Ovary (tissue), 10 donors: ENCODE measurements at places on chromosomes 4 and X.
A peak's percentile ranks its signal among the peaks of the same experiment; 100 is the strongest.

DNA sequence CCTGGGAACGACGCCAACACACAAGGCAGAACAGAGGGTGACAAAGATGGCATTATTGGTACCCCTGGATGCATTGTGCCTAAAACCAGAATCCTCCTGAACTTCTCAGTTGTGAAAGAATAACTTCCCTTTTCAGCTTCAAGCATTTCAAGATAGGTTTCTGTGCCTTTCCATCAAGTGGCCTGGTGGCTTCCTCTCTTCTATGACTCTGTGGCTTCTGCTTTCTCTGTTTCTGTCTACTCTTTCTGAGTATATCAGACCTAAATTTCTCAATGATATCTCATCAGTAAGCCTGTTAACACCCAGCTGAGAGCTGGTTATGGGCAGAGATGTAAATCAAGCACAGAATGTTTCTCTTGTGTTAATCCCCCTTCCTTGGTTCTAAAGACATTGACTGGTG is 21.4 kb upstream of the FAM9B start:
- DNase-seq = no peak

- no peak for DNase-seq
These were observed 94.8 kb upstream of the LANCL3 start for GRCh38 chrX:37476571-37477170.

DNA sequence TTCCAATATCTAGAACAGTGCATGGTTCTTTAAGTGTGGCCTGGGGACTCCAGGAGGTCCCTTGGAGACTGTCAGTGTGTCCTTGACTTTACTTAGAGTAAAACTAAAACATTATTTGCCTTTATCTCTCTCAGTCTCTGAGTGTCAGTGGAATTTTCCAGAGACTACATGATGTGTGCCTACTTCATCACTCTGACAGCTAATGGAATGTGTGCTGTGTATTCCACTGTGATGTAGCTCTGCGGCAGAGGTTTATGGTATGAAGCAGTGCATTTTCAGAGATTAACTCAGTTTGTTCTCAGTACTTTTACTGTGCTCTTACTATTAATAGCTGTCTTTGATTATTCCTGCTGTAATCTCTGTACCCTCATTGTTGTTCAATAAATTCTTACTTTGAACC is 85.6 kb downstream of the MANBA start:
- no peak for DNase-seq

- DNase-seq = no peak
These were observed 5.4 kb upstream of the USP46 start for GRCh38 chr4:52664479-52664878.

- no peak for DNase-seq
These were observed 11.6 kb upstream of the CTBP1 start for GRCh38 chr4:1260418-1261106.

DNA sequence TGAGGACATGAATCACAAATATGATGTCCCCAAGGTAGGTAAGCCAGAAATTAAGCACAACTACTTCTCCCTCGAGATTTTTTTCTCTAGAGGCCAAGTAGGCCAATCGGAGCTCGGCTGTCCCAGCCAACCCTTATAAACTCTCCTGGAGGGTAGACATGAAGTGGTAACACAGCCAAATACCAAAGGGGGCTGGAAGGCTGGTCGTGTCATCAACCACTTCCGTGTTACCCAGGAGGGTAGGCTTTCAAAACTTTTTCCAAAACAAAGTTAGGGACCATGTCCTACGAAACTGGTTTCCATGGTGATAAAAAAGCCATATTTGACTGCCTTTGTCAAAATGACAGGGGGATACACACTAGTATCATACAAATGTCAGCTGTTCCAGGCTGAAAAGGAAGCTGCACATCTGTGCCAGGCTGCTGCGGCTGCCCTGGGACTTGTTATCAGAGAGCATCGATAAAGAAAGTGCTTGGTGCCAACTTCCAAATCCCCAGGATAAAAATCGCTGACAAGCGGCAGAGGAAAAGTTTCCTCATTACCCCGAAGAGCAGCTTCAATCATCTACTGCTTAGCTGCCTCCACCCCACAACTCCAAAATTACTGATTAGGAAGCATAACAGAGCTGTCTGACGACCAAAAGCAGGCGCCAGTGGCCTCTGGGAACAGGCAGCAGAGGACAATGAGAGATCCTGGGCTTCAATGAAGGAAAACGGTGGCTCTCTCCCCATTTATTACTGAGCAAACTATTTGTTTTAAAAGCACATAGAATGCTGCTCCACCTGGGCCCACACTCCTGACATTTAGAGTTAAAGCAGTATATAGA is 20.8 kb downstream of the BCOR start:
- no peak for DNase-seq

GRCh38 chr4:3248811-3249661 is at the start of gene MSANTD1:
Gene MSANTD1, plus strand, starts transcription at chr4:3249159. Its CDS starts 64 bp downstream, at chr4:3249223.
- DNase-seq = no peak

DNA sequence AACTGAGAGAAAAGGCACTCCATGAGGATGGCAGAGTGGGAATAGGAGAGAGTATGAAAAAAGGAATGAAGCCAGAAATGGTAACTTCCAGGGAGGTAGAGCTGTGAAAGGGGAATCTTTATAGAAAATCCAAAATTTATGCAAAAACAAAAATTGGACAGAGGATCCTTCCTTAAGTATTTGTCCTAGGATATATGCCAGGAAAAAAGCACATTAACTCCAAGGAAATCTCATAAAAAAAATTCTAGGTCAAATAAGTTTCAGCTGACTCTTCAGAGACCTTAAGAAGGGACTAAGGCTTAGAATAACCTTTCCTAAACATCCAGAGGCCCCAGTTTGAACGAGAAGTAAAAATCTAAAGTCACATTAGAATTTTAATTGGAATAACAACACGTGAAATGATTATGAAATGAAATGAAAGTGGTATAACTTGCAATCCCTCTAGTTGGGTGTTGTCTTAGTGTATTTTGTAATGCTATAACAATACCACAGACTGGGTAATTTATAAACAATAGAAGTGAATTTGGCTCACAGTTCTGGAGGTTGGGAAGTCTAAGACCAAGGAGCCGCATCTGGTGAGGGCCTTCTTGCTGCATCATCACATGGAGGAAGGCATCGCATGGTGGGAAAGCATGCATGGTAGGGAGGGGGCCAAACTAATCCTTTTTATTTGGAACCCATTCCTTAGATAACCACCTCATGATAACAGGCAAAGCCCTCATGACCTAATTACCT is 145.4 kb upstream of the RXFP1 start:
- no peak for DNase-seq

DNA sequence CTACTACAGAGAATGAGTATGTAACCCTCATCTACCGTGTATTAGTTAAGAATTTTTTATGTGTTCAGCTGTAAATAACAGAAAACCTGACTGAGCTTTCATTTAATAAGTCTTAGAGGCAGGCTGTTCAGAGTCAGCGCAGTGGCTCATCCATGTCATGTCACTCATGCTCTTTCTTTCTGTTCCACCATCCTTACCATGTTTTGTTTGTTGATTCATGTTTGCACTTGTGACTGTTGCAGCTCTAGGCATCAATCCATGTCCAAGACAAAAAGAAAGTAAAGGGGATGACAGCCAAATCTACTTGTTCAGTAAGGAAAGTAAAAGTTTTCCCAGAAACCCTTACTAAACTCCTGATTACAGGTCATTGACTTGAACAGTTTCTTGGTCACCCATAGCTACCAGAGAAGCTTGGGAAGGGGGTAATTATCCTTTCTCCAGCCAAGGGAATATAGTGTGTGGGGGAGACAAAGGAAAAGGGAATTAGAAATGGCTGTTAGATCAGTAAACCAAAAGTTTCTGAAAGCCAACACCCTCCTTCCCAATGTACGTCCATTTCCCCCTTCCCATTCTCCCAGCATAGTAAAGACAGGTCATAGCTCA is 9.0 kb downstream of the ART3 start:
- DNase-seq = no peak

- DNase-seq = no peak
These were observed 25.7 kb upstream of the TMPRSS11A start for GRCh38 chr4:67988991-67989390.

DNA sequence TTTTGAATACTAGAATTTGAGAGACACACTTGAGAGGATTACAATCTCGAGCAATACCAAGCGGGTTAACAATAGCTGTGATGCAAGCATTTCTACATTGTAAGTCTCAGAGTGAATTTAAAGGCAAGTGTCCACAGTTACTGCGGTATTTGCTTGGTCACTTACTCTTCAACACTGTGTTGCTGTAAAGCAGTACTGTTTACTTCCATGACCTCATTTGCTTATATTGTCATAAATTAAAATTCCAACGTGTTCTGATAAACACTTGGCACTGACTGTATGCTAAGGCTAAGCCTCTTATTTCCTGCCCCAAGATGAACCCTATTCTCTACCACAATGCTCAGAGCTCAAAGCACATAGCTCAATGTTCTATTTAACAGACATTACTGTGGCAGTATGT is 11.1 kb downstream of the EXOC1L start:
- no peak for DNase-seq

- DNase-seq = no peak
These were observed 28.1 kb downstream of the MANBA start for GRCh38 chr4:102732678-102733077.

DNA sequence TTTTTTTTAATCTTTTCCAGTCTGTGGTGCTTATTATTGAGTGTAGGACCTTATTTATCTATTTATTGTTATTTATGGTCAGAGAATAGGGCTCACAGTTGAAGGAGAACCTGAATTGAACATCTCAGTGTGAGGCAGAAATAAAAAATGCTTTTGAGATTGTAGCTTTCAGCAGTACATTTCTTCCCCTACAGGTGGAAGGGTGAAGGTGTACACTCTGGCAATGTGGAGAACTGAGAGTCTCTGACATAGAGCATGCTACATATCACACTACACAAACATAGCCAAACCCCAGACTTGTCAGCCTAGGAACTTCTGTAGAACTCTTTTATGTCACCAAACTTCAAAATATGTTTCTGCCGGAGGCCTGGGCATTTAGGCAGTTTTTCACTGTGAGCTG is 140.2 kb downstream of the STIM2 start:
- no peak for DNase-seq

- DNase-seq = no peak
These were observed 42.4 kb upstream of the AGA start for GRCh38 chr4:177484613-177485021.

DNA sequence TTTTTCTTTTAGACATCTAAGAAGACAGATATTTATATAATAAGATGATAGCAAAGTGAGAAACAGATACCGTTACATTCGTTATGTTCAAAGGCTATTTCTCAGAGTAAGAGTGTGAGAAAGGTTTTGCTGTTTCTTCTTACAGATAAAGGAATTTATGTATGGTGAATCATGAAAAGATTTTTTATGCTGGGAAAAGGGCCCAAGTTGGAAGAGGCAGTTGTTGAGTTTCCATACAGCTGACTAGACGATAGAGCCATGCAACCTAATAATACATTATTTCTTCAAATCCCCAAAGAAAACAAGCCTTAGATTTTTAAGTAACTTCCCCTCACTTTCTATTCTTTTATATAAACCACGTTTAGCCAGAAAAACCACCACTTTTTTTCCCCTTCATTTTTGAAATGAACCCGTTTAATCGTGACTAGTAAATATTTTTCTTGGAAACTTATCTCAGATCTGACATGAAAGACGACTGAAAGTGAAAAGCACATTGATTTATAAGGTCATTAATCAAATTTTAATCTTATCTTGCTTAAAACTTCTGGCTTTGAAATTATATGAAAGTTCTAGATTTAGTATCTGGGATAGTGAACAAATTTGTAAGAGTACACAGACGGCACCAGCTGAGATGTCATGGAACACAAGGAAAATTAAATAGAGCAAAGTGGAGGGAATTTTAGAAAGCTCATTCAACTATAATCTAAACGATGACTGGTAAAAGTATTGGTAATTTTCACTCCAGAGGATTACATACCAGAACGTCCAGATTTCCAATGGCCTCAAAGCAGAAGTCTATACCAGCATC is 10.9 kb downstream of the ADH6 start:
- no peak for DNase-seq

DNA sequence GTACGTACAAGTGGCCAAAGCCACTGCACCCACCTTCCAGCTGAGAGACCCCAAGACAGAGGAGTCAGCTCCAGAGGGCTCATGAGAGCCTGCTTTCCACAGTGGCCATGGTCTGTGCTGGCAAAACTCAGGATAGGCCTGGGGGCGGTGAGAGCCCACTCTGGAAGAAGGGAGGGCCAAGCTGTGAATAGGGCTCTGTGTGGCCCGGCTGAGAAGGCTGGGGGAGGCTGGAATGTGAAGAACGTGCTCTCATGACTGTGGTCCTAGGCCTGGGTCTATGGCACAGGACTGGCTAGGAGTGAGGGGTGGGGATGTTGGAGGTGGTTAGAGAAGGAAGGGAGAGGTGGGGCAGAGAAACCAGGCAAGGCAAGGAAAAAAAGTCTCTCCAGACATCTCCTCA is 13.3 kb downstream of the STARD8 start:
- DNase-seq = no peak

DNA sequence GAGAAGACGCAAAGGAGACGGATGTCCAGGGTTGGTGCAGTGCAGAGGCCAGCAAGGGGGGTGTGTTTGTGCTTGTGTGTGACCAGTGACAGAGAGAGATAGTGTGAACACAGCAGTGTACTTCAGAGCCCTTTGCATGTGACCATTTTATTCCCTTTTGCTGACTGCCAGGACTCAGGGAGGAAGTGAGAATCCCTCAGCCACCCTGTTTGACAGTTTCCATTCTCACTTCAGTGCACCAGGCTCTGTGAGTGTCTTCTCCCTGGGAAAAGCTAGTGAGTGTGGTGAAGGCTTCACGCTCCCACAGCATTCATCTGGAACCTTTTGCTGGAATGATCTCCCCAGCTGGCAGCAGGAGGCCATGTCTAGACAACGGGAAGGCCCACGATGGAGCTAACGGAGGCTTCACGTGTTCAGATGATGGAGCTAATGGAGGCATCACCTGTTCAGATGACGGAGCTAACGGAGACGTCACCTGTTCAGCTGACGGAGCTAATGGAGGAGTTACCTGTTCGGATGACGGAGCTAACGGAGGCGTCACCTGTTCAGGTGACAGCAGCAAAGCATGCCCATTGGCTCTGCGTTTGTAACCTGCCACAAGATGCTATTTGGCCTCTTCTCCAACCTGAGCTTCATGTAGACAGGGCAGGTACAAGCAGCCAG is 195.4 kb downstream of the AFAP1 start:
- no peak for DNase-seq

- no peak for DNase-seq
These were observed 33.9 kb downstream of the FBXW7 start for GRCh38 chr4:152501846-152502536.

- DNase-seq = peak; percentile 38
These were observed 841 bp downstream of the ACOT9 start for GRCh38 chrX:23742174-23742696.
